ENCODE measurements at places on chromosomes 4 and X.

DNA sequence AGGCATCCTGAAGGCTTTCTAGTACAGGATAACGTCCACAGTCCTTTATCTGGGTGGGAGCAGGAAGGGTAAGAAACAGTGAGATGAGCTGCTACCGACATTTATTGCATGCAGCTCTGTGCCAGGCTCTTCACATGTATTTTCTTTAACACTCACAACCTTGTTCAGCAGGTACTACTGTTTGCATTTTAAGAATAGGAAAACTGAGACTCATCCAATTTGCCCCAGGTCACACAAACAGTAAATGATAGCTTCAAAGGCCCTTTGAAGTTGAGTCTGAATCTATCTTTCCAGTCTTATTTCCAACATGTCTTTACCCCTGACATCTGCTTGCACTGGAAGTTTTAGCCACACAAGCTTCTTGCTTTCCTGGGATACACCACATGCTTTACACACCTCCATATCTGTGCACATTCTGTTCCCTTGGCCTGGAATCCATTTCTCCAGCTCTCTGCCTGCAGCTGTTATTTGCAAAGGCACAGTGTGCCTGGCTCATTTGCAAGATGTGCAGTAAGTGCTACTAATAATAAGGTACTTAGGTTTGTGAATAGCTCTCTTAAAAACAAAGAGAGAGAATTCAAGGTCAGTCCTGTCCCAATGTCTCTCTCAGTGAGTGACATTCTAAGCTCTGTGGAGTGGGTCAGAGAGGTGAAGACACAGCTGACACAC, 61.2 kb downstream of the METTL14 start:
- DNase-seq: no peak

GRCh38 chr4:153741541-153741940, 18.3 kb downstream of the RNF175 start:
- DNase-seq: no peak

GRCh38 chr4:85932500-85933290, 427.2 kb downstream of the MAPK10 start:
- DNase-seq: peak; percentile 12

GRCh38 chrX:35798042-35798441, at the start of gene MAGEB16:
MAGEB16 (plus strand) TSS chrX:35798342; CDS start chrX:35802197, 3,855 bp downstream.
- no peak for DNase-seq

- DNase-seq: no peak
Observed at GRCh38 chrX:9438933-9439494, 25.8 kb upstream of the TBL1X start.

GRCh38 chr4:58286335-58286734, 1176.2 kb upstream of the IGFBP7 start:
- DNase-seq: no peak

DNA sequence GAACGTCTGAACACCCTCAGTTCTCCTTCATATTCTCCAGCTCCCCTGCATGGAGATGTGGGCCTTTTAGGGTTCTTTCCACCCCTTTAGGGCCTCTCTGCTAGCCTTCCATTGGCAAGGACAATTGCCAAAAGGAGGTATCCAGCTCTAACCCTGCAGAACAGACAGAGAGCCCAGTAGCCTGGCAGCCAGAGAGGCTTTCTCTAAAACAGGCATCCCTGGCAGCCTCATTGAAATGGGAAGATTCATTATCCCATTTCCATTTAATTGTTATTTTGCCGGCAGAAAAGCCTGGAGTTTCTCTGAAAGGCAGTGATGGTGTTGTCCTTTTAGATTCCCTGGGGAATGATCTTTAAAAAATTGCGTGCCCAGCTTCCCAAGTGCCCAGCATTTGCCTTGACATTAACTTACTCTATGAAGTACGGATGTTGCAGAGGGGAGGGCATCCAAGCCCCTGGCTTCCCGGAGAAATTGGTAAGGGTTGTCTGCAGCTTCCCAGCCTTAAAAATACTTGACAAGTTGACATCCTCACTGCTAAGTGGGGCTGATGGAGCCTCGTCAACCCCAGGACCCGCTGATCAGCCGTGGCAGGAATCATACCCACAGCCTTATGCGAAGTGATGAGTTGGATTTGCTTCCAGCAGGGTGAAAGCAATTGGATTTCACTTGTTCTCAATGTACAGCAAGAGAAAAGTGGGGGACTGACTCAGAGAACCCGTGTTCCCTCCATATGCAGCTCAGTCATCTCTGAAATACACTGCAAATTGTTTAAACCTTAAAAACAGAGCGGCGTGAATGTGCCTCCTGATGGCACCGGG, 244.1 kb downstream of the CRLF2 start:
- DNase-seq: no peak

DNA sequence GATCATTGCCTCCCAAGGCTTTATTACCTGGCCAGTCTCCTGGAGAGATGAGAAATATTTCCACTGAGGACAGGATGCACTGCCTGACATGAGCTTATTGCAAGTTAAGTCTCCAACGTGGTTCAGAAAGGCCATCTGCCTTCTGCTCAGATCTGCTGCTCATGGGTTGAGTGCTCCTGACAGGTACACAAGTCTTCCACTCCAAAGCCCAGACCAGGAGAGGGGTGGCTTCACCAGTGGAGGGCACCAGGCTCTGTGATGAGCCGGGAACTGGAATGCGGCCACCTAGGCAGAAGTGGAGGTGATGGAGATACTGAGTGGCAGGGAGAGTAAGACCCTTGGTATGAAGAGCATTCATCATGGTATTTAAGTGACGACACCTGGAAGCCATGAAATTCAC, 79.5 kb upstream of the IRF2 start:
- no peak for DNase-seq

- DNase-seq: no peak
Observed at GRCh38 chr4:19266566-19266965, 985.1 kb upstream of the SLIT2 start.

DNA sequence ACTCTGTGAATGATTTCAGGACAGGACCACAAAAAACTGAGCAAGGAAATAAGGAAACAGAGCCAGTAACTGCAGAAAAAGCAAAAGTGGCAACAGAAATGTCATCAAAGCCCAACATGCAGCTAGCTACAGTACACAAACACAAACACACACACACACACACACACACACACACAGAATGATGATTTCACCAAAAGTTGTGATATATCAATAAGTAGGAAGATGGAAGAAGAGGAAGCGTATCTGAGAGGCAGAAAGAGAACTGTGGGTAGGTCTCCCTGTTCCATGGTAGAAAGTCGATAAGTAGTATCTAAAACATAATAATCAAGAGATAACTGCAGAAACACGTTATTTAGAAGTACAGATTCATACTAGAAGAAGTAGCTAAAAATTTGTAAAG, 148.3 kb downstream of the MGST2 start:
- DNase-seq: no peak

DNA sequence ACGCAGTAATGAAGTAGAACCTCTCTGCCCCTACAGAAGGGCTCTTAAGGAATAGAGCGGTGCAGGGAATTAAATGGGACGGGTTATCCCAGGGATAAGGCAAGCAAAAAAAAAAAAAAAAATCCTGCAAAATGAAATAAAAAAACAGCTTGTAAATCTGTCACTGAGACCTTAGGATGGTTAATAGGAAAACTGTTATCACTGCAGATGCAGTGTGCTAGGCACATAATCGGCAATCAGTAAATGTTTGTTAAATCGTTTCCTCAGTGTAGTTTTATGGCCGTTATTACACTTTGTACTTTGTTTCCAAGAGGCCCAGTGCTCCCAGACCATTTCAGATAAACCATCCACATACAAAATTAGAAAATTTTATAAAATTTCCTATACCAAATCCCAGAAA, 1.0 kb downstream of the HNRNPH2 start:
- DNase-seq: no peak

- DNase-seq: no peak
Observed at GRCh38 chrX:1600406-1601050, 9.1 kb downstream of the AKAP17A start.

GRCh38 chrX:37349221-37350033, at the start of gene PRRG1:
PRRG1 (plus strand) TSS chrX:37349364; CDS start chrX:37406250, 56,886 bp downstream.
- DNase-seq: peak; percentile 56

DNA sequence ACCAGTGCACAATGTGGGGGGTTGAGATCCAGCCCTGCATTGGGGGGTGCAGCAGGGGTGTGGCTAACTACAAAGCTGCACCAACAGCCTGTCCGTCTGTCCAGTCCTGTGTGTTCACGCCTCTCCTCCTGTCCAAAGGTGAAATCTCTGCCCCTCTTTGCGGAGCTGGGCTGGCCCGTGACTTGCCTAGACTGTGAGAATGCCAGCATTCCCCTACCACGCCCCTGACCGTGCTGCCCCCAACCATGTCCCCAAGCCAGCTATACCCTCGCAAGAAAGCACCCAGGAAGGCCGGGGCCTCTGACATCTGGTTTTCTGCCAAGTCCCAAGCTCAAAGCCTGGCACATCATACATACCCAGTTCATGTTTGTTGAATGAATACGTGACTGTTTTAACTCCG, 19.2 kb downstream of the ZFYVE28 start:
- DNase-seq: no peak

DNA sequence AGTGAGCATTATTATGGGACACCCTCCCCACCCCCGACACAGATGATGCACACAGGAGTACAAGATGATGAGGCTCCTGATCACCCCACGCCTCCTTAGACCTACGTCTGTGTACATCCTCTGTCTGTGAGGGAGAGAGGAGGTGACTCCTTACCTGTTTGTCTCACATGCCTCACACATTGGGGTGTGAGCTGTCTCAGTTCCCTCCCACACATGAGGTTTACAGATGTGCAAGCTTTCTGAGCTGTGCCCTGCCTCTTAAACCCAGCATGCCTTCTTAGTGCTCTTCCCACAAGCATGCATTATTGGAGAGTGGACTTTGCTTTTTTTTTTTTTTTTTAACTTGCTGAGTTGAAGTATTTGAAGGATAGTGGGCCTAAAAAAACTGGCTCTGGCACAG, 76.7 kb downstream of the CLCN5 start:
- peak; percentile 75 for DNase-seq

DNA sequence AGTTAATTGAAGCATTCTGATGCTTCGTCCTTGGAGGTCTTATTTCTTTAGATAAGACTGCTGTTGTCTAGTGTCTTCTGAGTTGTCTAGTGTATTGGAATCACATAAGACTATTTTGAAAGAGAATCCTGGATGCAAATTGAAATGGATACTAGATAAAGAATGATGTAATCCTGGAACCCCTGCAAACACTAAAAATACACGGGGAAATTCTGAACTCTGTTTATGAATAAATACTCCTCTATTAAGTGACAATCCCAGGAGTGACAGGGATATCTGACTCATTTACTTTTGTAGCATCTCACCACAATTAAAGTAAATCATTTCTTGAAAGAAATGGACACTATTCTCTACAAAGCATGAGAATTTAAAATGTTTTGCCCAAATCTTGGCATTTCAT, 968 bp downstream of the ASB11 start:
- DNase-seq: no peak
